Sigmoid colon (tissue), 7 donors: ENCODE measurements at places on chromosomes 6 and 20. TPM values are rescaled to one million over a fixed set of nuclear protein-coding genes. Genes with fewer than 3 reads are reported as not detected.
A peak's percentile ranks its signal among the peaks of the same experiment; 100 is the strongest.

DNA sequence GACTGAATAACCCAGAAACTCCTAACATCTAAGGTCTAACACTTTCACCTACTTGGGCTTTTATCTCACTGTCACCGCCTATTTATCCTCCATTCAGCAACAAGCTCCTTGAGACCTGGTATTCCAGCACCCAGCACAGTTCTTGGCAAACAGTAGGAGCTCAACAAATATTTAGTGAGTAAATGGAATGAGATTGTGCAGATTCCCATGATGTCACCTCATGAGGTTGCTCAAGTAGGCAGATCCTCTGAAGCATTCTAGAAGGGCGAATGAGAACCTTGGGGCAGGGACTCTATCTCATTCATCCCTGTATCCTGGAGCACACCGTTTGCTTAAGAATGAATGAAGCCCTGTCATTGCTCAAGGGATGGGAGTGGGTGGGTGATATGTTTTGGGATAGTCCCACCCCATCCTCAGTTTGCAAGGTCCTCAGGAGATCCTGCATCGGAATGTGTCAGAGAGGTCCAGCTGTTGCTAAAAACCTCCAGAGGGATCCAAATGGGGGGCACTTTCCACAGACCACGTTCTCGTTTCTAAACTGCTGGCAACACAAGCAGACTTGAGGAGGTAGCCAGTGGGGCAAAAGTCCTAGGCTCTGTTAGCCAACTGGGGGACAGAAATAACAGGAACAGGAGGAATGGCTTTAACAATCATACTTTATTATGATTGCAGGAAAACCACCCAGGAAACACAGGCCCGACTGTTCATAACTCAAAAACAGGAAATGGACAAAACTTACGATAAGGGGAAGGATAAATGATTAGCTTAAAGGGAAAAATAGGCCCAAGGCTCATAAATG, 42.0 kb downstream of the EDN1 start:
- H3K27ac ChIP-seq, result no peak overlapping the region
- no peaks in the 10 kb centered on the region for H3K27me3 ChIP-seq
- H3K36me3 ChIP-seq, result no peaks in the 10 kb centered on the region

The HLA-DRA gene
- polyA plus RNA-seq, result 1,090 TPM

- peak; percentile 67 for DNase-seq
- no peaks in the 10 kb centered on the region for H3K36me3 ChIP-seq
- no peaks in the 10 kb centered on the region for H3K27me3 ChIP-seq
- peak overlapping the region; percentile 81 for H3K4me3 ChIP-seq
- H3K27ac ChIP-seq, result peak overlapping the region; percentile 95
- no peaks in the 10 kb centered on the region for H3K4me1 ChIP-seq
Observed at GRCh38 chr6:154508573-154509375, 1.7 kb downstream of the CNKSR3 start.

The NKAIN2 gene
- 0.38 TPM for polyA plus RNA-seq

The TNXB gene
- polyA plus RNA-seq, result 7.2 TPM

- no peak overlapping the region for H3K4me3 ChIP-seq
- no peaks in the 10 kb centered on the region for H3K4me1 ChIP-seq
Observed at GRCh38 chr6:167934426-167934864, 63.0 kb upstream of the KIF25 start.

- H3K27ac ChIP-seq, result no peak overlapping the region
- H3K27me3 ChIP-seq, result no peaks in the 10 kb centered on the region
- no peaks in the 10 kb centered on the region for H3K36me3 ChIP-seq
- H3K4me1 ChIP-seq, result peaks cover 11% of the 10 kb centered on the region
Observed at GRCh38 chr6:16374016-16374415, 135.6 kb downstream of the GMPR start.

GRCh38 chr6:125213939-125214338, 60.4 kb downstream of the TPD52L1 start:
- DNase-seq, result no peak
- no peak overlapping the region for H3K27ac ChIP-seq
- H3K4me1 ChIP-seq, result no peaks in the 10 kb centered on the region
- no peaks in the 10 kb centered on the region for H3K36me3 ChIP-seq
- no peak overlapping the region for H3K4me3 ChIP-seq

DNA sequence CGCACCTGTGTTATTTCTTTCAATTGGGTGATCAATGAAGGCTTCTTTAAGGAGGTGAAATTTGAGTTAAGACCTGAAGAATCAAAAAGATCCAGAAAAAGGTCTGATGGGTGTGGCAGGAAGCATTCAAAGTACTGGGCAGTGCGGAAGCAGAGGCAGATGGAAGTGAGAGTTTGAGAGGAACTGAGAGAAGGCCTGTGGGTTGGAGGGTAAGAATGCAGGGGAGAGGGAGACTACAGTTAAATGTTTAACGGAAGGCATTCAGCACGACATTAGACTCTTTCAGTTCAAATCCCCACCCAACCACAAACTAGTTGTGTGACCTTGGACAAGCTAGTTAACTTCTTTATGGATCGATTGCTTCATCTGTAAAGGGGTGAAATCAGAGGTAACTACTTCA, 50.5 kb upstream of the GCM1 start:
- no peak for DNase-seq
- no peaks in the 10 kb centered on the region for H3K36me3 ChIP-seq
- H3K4me1 ChIP-seq, result no peaks in the 10 kb centered on the region
- no peak overlapping the region for H3K27ac ChIP-seq

GRCh38 chr6:106451439-106451838, 90.9 kb downstream of the CRYBG1 start:
- no peak for DNase-seq
- no peaks in the 10 kb centered on the region for H3K4me1 ChIP-seq
- no peak overlapping the region for H3K4me3 ChIP-seq

The PEX6 gene
- 21.5 TPM for polyA plus RNA-seq

The GPRC6A gene
- polyA plus RNA-seq, result not detected

DNA sequence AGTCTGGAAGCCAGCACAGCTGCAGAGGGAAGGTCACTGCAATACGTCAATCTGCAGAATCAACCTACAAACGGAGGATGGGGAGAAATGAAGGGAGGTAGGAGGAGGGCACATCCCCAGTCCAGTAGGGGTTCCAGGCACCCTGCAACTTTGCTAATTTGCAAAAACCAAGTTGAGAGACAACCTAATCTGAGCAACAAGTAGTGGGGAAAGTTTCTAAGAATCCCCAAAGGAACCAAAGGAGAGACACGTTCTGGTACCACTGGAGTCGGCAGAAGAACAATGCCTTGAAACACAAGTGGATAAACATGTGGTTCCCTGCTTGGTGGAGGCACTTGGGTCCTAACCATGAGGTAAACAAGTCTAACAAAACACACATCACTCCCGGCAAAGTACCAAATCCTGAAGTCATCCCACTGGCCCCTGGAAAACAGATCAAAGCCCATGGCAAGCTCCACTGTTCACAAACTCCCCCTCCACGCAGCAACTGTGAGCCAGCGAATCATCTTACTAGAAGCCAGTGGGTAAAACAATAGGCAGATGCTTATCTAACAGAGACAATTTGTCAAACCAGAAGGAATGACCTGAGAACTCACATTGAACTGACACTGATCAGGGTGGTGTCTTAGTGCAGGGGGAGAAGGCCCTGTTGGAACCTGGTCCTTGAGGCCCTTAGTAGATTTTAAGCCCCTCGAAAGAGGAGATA, 4.7 kb downstream of the MRPS18A start:
- H3K4me1 ChIP-seq, result no peaks in the 10 kb centered on the region
- peaks cover 17% of the 10 kb centered on the region for H3K36me3 ChIP-seq
- no peak for DNase-seq
- no peaks in the 10 kb centered on the region for H3K27me3 ChIP-seq

DNA sequence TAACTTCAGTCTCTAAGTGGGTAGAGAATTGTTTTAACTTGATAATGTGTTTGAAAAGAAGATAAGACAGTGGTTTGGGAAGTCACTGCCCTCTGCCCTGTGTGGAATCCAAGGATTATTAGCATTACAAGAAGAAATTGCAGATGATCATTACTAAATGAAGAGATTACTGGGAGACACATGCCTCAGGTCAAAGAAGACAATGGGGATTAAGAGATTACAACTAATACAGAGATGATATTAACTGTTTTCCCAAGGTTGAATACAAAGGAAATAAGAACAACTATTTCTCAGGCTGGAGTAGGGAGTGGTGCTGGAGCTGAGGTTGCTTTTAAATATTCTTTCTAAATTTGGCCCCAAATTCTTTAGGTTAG, 166.0 kb downstream of the TRMT11 start:
- no peaks in the 10 kb centered on the region for H3K4me1 ChIP-seq
- no peak overlapping the region for H3K27ac ChIP-seq
- H3K4me3 ChIP-seq, result no peak overlapping the region
- H3K36me3 ChIP-seq, result no peaks in the 10 kb centered on the region
- no peaks in the 10 kb centered on the region for H3K27me3 ChIP-seq
- no peak for DNase-seq
